ENCODE measurements at places on chromosomes 3 and 15. TPM values are rescaled to one million over a fixed set of nuclear protein-coding genes. Genes with fewer than 3 reads are reported as not detected.

DNA sequence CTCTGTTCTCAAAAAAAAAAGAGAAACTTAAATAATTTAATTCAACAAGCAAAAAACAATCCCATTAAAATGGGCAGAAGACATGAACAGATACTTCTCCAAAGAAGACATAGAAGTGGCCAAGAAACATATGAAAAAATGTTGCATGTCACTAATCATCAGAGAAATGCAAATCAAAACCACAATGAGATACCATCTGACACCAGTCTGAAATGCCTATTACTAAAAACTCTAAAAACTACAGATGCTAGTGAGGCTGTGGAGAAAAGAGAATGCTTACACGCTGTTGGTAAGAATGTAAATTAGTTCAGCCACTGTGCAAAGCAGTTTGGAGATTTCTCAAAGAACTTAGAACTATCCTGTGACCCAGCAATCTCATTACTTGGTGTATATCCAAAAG, 382.9 kb downstream of the OTOL1 start:
- H3K36me3 ChIP-seq = no peaks in the 10 kb centered on the region
- no peaks in the 10 kb centered on the region for H3K27me3 ChIP-seq
- H3K4me3 ChIP-seq = no peak overlapping the region
- no peak for DNase-seq
- H3K27ac ChIP-seq = no peak overlapping the region
- H3K4me1 ChIP-seq = no peaks in the 10 kb centered on the region

DNA sequence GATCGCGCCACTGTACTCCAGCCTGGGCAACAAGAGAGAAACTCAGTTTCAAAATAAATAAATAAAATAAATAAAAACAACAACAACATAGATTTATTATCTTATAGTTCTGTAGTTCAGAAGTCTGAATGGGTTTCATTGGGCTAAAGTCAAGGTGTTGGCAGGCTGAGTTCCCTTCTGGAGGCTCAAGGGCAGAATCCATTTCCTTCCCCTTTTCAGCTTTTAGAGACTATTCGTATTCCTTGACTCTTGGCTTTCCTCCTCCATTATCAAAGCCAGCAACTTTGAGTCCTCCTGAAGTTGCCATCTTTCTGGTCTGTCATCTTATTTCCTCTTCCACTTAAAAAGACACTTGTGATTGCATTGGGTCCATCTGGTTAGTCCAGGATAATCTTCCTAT, 12.1 kb downstream of the BLM start:
- no peaks in the 10 kb centered on the region for H3K36me3 ChIP-seq
- no peak for DNase-seq
- H3K4me1 ChIP-seq = no peaks in the 10 kb centered on the region
- no peak overlapping the region for H3K4me3 ChIP-seq
- no peak overlapping the region for H3K27ac ChIP-seq
- no peaks in the 10 kb centered on the region for H3K27me3 ChIP-seq

DNA sequence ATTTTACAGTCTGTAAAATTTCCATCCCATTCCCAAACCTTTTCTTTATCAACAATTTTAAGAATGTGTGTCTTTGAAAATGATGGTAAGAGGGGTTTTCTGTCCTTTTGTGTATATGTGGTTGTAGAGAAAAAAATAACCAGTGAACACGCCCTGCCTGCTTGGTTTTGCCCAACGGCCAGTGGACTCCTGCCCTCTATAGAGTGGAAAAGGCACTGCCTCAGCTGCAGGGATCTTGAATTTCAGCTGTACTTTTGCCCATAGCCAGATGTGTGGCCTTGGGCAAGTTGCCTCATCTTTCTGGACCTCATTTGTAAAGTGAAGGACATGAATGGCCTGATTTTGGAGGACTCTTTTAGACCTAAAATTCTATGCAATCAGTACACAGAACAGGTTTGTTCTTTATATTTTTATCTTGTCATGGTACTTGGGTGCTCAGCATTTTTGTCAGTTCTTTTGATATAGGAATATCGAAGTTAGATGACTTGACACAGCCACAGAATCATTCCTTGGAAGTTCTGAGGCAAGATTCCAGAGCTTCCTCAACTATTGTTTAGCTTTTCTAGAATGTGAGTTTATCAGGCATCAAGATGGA, 81.0 kb downstream of the CLDN11 start:
- H3K36me3 ChIP-seq = no peaks in the 10 kb centered on the region
- H3K4me1 ChIP-seq = no peaks in the 10 kb centered on the region
- no peak overlapping the region for H3K27ac ChIP-seq
- no peak for DNase-seq
- H3K27me3 ChIP-seq = no peaks in the 10 kb centered on the region

DNA sequence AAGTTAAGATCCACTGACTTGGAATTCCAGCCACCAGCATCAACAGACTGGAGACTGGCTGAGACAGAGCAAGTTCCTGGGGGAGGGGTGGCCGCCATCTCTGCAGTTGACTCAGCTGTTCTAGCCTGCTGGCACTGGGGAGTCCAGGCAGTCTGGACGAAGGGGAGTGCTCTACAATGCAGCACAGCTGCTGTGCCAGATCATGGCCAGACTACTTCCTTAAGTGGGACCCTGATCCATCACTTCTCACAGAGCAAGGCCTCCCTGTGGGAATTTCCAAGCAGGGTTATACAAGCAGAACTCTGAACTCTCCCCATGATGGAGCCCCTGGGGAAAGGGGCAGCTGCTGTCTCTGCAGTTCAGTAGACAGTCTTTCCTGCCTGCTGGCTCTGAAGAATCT, 35.2 kb downstream of the PYGO1 start:
- H3K27me3 ChIP-seq = no peaks in the 10 kb centered on the region
- H3K36me3 ChIP-seq = no peaks in the 10 kb centered on the region
- H3K4me3 ChIP-seq = no peak overlapping the region
- H3K4me1 ChIP-seq = no peaks in the 10 kb centered on the region

DNA sequence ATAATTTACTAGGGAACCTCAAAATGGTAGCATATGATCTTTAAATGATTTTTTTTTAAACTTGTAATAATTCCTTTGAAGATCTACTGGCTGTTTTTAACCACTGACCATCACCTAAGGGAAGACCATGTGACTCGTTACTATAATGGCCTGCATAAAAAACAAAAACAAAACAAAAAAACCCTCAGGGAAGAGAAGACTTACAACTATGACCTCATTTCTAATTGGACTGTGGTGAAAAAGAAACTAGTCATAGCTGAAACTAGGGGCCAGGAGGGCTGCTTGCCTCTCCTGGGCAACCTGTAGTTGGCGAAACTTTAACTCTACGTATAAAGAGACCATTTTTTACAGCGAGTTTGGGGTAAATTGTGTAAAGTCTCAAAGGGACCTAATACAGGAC, 23.0 kb downstream of the PAQR9 start:
- no peak overlapping the region for H3K27ac ChIP-seq
- no peaks in the 10 kb centered on the region for H3K27me3 ChIP-seq
- H3K36me3 ChIP-seq = no peaks in the 10 kb centered on the region
- no peak overlapping the region for H3K4me3 ChIP-seq
- no peak for DNase-seq

EXD1 gene
- not detected for total RNA-seq

SIDT1 gene
- total RNA-seq = 13.5 TPM

ISLR gene
- 11.5 TPM for total RNA-seq
